Dermis lymphatic vessel endothelial cell (primary cell): ENCODE measurements at places on chromosomes 13 and 19. TPM values are rescaled to one million over a fixed set of nuclear protein-coding genes. Genes with fewer than 3 reads are reported as not detected.

The APLP1 gene
- total RNA-seq: 0.98 and 1.8 TPM in 2 replicates

The SIRT6 gene
- total RNA-seq: 6.1 and 9.0 TPM in 2 replicates

The PPP1R37 gene
- total RNA-seq: 17.2 and 22.2 TPM in 2 replicates

The SIAH3 gene
- total RNA-seq: not detected in 2 replicates

The IL12RB1 gene
- 0.26 and 0.33 TPM in 2 replicates for total RNA-seq

The GRIK5 gene
- not detected in 2 replicates for total RNA-seq

The HPN gene
- under 0.01 and 0.09 TPM in 2 replicates for total RNA-seq

The KIR3DL2 gene
- not detected in 2 replicates for total RNA-seq

The ZNF91 gene
- total RNA-seq: 10.8 and 11.2 TPM in 2 replicates

The ALG5 gene
- 50.7 and 52.6 TPM in 2 replicates for total RNA-seq

The LRRC4B gene
- total RNA-seq: under 0.01 TPM in 2 replicates

The CYP2B6 gene
- not detected in 2 replicates for total RNA-seq

The GARIN5A gene
- total RNA-seq: 0.11 and 0.17 TPM in 2 replicates

The MPV17L2 gene
- total RNA-seq: 4.7 and 6.3 TPM in 2 replicates

The CEACAM19 gene
- total RNA-seq: 0.69 and 0.87 TPM in 2 replicates

The KLK7 gene
- not detected in 2 replicates for total RNA-seq

The TMEM59L gene
- not detected in 2 replicates for total RNA-seq

The RNF113B gene
- total RNA-seq: not detected in 2 replicates

The CEACAM20 gene
- not detected in 2 replicates for total RNA-seq

The ZNF616 gene
- 7.2 and 10.7 TPM in 2 replicates for total RNA-seq

The THOP1 gene
- 37.2 and 46.7 TPM in 2 replicates for total RNA-seq

The KIR2DL3 gene
- not detected in 2 replicates for total RNA-seq

The LGI4 gene
- not detected in 2 replicates for total RNA-seq

The KLK11 gene
- total RNA-seq: not detected in 2 replicates

The MEF2B gene
- total RNA-seq: not detected in 2 replicates

The FOXO1 gene
- total RNA-seq: 30.1 and 30.3 TPM in 2 replicates

The TUBB4A gene
- not detected in 2 replicates for total RNA-seq

The WDR62 gene
- 0.60 and 0.98 TPM in 2 replicates for total RNA-seq

The LCP1 gene
- under 0.01 and 0.52 TPM in 2 replicates for total RNA-seq

The SOX1 gene
- not detected in 2 replicates for total RNA-seq

The ATP1A3 gene
- total RNA-seq: not detected in 2 replicates

The UCHL3 gene
- 26.5 and 35.8 TPM in 2 replicates for total RNA-seq

The PCSK4 gene
- total RNA-seq: 0.52 and 0.65 TPM in 2 replicates

The LRRC25 gene
- total RNA-seq: not detected in 2 replicates

The MYO1F gene
- 0.26 and 0.54 TPM in 2 replicates for total RNA-seq

The OR4F17 gene
- total RNA-seq: not detected in 2 replicates

The ZNF846 gene
- total RNA-seq: 3.1 and 3.9 TPM in 2 replicates

The PLIN4 gene
- total RNA-seq: 1.1 and 1.5 TPM in 2 replicates

The BCL2L12 gene
- total RNA-seq: 2.6 and 3.4 TPM in 2 replicates

The ZNF20 gene
- 2.6 and 5.4 TPM in 2 replicates for total RNA-seq

The LAIR1 gene
- total RNA-seq: not detected in 2 replicates

The TTC9B gene
- total RNA-seq: not detected in 2 replicates

The WDR88 gene
- total RNA-seq: under 0.01 and 0.09 TPM in 2 replicates

The KIR2DL1 gene
- total RNA-seq: not detected in 2 replicates

The CTXN1 gene
- total RNA-seq: 0.33 and 0.77 TPM in 2 replicates

The SELENOV gene
- total RNA-seq: not detected in 2 replicates

The ZNF98 gene
- not detected in 2 replicates for total RNA-seq

The FAM216B gene
- not detected in 2 replicates for total RNA-seq
